ENCODE measurements at places on chromosomes 2 and 18.

GRCh38 chr2:219628986-219629901 is 1.8 kb downstream of the SLC4A3 start:
- no peak for DNase-seq

DNA sequence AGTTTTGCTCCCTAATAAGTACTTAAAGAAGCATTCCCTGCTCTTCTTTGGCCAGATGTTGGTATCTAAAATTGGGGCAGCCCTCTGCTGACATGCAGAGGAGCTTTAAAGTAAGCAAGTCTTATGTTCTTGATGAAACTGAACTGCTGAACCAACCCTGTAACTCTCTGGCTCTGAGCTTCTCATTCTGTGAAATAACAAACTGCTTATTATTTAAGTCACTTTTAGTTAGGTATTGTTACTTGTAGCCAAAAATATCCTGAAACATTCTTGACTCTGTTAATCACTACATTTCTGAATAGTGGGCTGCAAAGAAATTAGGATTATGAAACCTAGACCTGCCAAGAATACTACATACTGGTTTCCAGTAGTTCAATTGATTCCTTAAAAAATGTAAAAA is 15.5 kb downstream of the PPP3R1 start:
- no peak for DNase-seq

DNA sequence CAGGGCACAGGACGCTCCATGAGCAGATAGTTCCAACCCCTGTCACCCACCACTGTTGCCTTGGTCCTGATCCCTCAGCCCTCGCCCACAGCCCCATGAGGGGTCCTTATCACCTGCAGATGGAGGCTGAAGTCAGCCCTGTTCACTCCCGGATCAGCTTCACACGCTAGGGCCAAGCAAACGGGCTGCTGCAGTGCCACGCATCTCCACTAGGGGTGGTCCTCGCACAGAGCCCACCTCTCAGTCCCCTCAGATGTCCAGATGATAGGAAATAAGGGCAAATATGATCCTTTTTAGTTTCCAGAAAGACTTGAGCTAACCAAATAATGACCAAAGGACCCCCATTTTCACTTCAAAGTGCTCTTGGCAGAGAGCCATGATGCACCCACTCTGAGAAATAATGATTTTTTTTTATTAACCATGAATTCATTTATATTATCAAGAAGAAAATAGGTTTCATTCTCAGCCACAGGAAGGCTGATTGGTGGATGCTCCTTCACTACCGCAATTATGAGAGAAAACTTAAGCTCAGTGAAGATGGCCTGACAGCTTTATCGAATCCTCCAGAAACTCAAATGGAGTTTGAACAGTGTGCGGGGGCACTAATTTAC is 71.9 kb upstream of the KLHL29 start:
- no peak for DNase-seq

GRCh38 chr2:9807555-9808305 is 35.5 kb upstream of the TAF1B start:
- no peak for DNase-seq

- DNase-seq = no peak
These were observed 65.2 kb downstream of the LTBP1 start for GRCh38 chr2:33011941-33012340.

GRCh38 chr2:219041252-219041651 is at the start of gene CFAP65:
Gene CFAP65, minus strand, starts transcription at chr2:219041516. Its CDS starts 2,468 bp downstream, at chr2:219039048.
- no peak for DNase-seq

- no peak for DNase-seq
These were observed 28.1 kb downstream of the IL18R1 start for GRCh38 chr2:102383722-102384121.

DNA sequence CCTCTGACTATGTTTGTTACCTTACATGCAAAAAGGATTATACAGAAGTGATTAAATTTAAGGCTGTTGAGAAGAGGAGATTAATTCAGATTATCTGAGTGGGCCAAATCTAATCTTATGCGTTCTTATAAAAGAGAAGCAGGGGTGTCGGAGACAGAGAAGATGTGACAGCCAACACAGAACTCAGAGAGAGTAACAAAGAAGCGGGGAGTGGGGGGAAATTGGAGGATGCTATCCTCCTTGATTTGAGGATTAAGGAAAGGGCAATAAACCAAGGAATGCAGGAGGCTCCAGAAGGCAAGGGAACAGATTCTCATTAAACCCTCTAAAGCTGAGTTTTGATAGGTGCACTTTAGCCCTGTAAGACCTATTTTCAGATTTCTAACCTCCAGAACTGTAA is 291.3 kb upstream of the REG3G start:
- DNase-seq = no peak

- DNase-seq = peak; percentile 97
These were observed 46.1 kb upstream of the PTMA start for GRCh38 chr2:231662028-231662810.

GRCh38 chr2:39803839-39804238 is 24.8 kb upstream of the THUMPD2 start:
- no peak for DNase-seq
